Testis (tissue), 5 donors: ENCODE measurements at places on chromosomes 2 and 18.
A peak's percentile ranks its signal among the peaks of the same experiment; 100 is the strongest.

- DNase-seq: no peak
Observed at GRCh38 chr2:172416447-172417058, 10.8 kb upstream of the ITGA6 start.

DNA sequence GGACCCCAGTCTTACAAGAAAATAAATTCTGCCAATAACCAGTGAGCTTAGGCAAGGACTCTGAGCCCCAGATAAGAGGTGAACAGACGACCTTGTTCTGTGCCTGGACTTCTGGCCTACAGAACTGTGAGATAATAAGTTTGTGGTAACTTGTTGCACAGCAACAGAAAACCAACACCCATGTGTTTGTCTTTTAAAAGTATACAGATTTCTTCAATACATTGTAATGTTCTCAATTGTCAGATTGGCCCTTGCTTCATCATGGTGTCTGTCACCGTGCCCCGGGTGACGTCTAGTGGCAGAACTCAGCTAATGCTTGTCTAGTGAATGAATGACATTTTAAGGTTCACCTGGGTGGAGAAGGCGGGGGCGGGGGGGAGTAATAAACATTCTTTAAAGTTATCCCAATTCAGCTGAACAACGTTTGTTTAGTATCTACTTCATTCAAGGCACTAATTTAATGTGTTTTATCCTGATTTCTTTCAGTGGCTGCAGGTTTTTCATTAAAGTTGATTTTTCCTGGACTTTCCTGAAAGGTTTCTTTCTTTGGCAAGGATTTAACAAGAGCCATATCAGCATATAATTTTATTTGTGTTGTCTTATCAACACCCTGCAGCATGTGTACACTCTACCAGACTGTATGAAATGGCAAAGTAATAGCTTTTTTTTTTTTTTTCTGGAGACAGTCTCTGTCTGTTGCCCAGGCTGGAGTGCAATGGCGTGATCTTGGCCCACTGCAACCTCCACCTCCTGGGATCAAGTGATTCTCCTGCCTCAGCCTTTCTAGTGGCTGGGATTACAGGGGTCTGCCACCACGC is 123.8 kb upstream of the DLX2 start:
- DNase-seq: peak; percentile 39

DNA sequence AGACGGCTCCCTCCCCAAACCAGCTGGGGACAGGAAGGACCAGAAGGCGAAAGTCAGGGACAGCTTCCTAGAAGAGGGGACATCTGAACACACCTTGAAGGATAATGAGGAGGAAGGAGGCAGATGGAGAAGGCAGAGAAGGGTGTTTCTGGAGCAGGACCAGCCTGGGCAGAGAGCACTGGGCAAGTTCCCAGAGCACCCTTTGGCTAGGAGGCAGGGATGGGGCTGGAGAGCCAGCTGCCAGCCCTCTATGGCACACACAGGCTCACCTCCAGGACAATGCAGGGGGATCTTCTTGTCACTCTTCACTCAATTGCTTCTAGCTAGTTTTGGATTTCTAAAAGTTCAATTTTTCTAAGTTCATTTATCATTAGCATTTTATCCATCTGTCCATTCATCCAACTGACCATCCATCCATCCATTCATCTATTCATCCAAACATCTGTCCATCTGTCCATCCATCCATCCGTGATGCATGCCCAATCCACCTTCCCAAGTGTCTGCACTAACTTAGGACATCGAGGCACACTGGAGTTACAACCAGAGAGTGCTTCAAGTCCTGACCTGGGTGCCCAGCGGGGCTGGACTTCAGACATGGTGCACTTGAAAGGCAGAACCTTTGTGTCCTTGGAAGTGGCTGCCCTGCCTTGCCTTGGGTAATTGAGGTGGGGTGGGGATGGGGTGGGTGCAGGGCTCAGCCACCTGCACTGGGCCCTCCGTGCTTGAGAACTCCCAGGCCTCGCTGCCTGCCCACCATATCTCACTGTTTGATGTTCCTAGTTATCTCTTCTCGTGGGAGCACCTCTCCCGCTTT is 42.5 kb downstream of the INHBB start:
- peak; percentile 15 for DNase-seq

DNA sequence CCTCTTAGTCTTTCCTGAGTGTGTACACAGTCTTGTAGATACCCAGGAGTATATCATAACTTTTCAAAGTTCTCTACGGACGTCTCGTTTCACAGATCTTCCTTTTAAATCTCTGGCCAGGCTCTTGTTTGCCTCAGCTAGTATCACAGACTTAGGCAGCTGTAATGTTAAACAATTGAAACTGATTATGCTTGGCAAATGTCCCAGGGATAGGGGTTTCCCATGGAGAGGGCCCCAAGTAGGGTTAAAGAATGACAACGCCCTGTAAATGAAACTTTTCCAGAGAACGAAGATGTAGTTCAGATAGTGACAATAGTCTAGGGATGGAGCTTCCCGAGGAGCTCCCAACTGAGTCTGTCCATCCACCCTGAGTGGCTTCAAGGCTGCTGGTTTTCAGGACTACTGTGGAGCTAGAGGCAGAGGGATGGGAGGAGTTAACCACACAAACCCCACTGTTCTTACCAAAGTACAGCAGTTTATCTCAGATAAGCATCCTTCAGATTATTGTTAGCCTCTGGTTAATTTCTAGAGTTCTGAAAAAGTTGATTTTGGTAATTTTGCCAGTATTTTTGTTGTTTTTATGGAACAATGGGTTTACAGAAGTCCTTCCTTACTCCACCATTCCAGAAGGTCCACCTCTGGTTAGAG is 9.1 kb downstream of the NEURL3 start:
- no peak for DNase-seq

- DNase-seq: no peak
Observed at GRCh38 chr2:30439879-30440278, 7.2 kb upstream of the LCLAT1 start.

- no peak for DNase-seq
Observed at GRCh38 chr2:55045780-55046179, 4.5 kb downstream of the RTN4 start.

DNA sequence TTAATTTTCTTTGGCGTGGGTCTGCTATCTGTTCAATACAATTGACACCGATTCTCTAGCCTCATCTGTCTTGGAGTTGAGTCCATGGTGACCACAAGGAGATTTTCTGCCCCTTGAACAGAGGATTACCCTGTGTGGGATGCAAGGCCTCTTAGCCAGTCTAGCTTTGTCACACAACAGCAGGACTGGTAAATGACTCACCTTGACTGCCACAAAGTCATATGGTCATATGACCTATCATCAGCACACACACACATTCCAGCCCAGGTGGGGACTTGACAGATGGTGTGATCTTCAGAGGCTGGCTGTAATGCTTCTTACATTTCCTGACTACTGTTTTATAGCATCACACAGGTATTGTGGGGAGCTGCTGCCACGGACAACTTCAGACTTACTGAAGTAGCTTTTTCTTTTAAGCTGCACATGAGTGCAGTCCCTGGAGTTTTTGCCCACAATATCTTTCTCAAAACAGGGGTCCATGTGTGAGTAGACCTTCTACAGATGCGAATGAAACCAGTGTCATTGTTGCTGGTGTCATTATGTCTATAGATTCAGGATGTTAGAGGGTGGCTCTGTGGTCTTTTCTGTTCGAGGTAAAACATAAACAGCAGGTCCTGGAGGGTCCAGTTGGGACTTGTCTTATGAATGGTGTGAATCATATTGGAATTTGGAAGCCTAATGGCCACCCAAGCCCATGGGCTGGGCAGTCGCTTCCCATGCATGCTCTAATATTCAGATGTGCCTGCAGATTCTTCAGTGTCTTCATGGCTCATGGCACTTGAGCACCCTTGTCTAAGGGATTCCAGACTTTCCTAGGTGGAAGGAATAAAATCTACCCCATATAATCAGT is 18.6 kb upstream of the ACOXL start:
- DNase-seq: no peak

DNA sequence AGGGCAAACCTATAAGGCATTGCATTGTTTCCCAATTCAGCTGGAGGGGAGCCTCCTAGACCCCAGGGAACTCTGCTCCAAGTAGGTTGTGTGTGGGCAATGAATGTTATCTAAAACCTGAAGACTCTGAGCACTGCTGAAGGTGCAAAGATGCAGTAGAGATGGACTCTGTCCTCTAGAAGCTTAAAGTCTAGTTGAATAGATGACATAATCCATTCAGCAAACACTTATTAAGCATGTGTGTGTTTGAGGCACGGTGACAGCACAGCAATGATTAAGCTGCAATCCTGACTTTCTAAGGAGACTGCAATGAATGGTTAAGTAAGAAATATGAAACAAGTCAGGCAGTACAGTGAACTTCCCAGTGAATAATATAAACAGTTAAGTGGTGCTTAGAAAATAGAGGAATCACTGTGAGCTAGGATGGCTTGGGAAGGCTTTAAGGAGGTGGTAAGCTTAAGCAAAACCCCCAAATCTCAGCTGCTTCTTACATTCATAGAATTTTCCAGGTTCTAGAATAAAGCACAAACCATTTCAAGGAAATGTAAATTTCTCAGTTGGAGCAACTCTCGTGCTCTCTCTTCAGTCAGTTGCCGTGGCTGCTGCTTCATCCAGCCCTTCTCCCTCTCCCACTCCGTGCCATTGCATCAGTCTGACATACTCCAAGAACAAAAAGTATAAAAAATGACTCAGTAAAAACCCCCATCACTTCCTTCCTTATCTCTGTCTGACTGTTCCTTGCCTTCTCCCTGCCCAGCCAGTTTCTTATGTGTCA is 19.1 kb downstream of the MXD1 start:
- DNase-seq: no peak

DNA sequence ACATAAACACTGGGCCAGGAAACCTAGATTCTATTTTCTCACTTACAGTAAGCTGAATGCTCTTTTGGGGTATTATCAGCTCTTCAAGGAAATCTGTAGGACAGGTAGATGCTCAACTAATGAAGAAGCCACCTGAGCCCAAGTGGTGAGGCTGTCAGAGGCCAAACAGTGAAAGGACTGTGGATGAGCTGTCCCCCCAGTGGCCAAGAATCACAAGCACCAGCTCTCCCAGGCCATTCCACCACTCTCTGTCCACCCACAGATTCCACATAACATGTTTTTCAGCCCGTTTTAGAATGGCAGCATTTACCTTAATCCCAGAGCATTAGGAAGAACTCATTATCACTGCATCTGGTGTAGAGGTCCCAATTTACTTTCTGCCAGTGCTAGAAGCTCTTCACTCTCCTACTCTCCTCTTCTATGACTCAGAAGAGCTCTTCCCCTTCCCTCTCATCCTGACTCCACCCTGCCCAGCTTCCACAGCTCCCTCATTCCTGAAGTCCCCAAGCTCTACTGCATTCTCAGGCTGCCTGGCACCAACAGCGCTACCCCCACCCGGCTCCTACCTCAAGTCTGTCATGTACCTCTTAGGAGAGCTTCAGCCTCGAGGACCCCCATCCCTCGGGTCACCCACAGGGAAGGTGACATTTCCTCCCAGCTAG is 43.8 kb upstream of the GORASP2 start:
- DNase-seq: no peak

- DNase-seq: peak; percentile 51
Observed at GRCh38 chr18:5895876-5896740, 786 bp upstream of the TMEM200C start.

DNA sequence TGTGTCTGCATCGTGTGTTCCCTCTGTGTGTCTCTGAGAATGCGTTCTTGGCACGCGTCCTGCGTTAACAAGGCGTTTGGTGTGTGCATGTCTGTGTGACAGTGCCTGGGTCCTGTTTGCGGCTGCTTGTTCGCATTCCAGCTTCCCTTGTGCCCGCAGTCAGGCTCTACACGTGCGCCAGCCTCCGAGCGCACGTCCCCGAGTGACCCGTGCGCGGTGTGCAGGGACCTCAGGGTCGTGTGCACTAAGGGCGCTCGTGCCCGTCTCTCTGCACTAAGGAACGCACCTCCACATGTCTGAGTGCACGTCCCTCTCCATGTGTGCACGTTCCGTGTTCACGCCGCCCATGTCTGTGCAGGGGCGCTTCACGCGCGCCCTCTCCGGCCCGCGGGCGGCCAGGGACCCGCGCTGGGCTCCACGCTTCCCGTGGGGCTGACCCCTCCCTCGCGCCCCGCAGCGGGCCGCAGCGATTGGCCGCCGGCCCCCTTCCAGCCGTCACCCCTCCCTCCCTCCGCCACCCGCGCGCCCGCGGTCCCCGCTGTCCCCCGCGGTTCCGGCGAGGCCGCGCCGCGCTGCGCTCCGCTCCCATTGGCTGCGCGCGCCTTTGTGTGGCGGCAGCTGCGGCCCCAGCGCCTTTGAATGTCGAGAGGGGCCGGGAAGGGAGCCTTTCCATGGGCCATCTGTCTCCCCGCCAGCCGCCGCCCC is 229.4 kb downstream of the HAUS1 start:
- DNase-seq: peak; percentile 30

DNA sequence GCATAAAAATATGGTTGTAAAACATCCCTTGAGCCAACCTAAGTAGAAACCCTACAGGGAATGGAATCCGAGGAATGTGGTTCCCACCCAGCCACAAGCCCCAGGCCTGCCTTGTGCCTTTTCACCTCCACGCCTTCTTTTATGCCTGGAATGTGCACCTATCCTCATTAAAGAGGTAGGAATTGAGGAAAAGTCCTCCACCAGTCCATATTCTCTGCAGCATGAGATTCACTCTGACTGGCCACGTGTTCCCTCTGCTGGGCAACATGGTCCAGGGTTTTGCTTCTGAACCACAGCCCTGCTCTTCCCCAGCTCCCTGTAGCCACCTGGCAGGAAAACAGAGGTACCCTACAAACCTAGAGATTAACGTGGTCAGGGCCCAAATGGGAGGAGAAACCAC is 787.9 kb upstream of the RAB6C start:
- no peak for DNase-seq

GRCh38 chr2:1935476-1935875 is 191.2 kb upstream of the PXDN start:
- DNase-seq: no peak

- no peak for DNase-seq
Observed at GRCh38 chr2:138081225-138082073, 117.2 kb downstream of the HNMT start.

- DNase-seq: no peak
Observed at GRCh38 chr2:131488306-131489205, 3.6 kb downstream of the MZT2A start.

DNA sequence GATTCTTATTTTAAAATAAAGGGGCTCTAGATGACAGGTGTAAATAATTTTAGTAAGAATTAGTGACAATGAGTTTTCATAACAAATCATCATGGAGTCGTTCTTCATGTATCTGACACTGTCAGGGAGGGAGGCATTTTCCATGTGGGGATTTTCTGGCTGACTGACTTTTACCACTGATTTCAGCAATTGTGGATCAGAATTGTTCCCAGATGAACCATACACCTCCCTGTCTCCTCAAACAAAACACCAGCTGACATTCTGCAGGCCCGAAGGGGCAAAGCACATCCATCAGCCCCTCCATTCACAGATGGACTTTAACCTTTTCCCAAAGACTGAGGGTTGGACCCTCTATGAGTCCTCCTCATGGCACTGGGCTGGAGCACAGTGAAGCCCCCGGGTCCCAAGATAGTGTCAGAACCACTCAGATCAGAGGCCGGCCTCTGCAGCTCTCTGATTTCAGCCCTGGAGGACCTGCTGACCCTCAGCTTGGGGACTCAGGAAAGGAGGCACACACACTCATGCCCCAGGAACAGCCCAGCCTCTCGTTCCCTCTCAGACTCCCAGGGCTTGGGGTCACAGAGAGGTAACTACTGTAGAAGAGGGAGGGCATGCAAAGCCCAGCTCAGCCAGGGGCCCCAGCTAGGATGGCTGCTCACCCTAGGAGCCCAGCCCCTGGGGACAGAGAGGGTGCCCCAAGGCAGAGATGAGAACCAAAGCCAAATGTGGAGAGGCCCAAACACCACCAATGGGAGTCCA is 43.2 kb upstream of the LOXHD1 start:
- DNase-seq: no peak
